ENCODE measurements at places on chromosomes 6 and 20. TPM values are rescaled to one million over a fixed set of nuclear protein-coding genes. Genes with fewer than 3 reads are reported as not detected.

GRCh38 chr6:22521035-22521434 is 48.3 kb upstream of the HDGFL1 start:
- DNase-seq, result no peak

DNA sequence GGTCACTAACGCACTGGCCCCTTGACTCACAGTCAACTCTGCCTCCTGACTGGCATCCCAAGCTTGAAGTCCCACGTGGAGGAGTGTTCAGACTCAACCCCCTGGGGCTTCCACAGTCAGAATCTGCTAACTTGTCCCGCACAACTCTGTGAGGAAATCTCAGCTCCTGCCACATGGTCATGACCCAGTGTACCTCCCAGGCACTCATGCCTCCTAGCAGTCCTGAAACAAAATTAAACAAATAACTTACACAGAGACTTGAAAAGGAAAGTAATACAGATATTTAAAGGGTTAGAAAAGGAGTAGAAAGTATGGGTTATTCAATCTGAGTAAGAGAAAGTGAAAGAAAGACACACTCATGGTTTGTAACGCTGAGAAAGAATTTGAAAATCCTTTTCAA is 134.9 kb downstream of the GMDS start:
- no peak for DNase-seq

Gene ZSCAN26
- polyA plus RNA-seq, result 3.8 TPM

Gene SEL1L2
- not detected for polyA plus RNA-seq

- DNase-seq, result no peak
These were observed 191.4 kb downstream of the CENPW start for GRCh38 chr6:126531286-126531685.

DNA sequence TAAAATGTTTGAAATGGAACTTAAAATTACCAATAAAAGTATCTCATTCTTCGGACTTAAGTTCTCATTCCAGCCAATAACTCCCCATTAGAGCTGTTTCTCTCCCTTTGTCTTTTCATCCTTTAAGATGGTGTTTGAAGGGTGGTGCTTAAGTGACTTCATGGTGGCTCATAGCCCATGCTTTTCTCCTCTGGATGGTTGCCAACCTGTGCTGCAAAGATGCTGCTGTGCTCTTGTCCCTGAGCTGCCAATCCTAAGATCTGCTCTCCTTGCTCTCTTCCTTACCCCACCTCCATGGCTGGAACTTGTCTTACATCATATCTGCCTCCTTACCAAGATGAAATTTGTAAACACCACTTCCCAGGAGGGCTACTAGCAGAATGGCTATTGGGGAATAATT is 31.6 kb upstream of the PNRC1 start:
- no peak for DNase-seq

Gene C20orf96
- 19.3 TPM for polyA plus RNA-seq

Gene NRSN1
- polyA plus RNA-seq, result 0.03 TPM

DNA sequence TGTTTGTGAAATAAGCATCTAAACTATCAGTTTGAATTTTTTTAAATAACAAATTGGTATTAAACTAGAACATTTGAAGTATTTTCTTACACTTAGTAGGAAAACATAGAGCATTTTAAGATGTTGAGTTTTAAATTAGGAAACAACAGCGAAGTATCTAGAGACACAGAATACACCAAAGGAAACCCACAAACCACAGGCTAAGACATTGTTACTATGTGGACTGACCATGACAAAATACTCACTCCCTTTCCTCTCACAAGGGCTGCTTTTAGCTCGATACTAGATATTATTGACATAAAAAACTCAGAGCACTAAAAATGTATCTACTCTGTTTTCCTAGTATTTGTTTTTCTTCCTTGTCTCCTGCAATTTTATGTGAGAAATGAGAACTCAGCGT is 266.0 kb upstream of the CITED2 start:
- DNase-seq, result no peak

Gene NCOA6
- polyA plus RNA-seq, result 9.0 TPM

Gene SLC26A8
- 0.57 TPM for polyA plus RNA-seq

- DNase-seq, result no peak
These were observed 31.2 kb downstream of the HLA-E start for GRCh38 chr6:30520522-30520921.

Gene STXBP5
- 2.5 TPM for polyA plus RNA-seq

DNA sequence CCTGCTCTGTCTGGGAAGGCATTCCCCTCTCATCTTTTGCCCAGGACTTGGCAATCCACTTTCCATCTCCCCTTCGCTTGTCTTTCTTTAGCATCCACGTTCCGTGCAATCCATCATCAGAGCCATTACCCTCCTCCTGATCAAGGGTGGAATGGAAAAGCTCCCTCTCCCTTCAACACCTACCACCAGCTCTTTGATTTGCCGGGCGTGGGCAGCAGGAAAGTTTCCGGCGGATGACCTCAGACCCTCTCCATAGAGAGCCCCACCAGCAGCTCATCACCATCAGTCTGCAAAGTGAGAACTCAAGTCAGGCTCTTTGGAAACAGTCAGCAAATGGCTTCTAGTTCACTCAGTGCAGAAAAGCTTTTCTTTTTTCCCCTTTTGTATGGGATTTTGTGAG is 76.2 kb downstream of the TSHZ2 start:
- DNase-seq, result no peak

DNA sequence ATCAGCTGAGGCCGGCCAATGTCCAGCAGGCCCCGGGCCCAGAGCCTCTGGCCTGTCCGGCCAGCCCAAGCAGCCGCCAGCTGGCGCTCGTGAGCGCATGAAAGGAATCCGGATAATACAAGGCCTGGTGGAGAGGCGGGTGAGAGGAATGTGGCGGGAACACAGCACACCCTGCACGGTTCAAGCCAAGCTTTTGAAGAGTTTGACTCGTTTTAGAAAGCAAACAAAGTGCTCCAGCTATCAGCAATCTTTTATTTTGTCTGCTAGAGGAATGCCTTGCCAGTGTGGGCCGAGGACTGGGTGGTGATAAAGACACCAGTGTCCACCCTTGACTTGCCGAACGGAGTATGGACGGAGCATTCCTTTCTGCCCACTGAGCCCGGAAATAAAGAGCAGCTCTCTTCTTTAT is 9.3 kb upstream of the NEDD9 start:
- DNase-seq, result peak; percentile 38

Gene EYS
- polyA plus RNA-seq, result not detected

DNA sequence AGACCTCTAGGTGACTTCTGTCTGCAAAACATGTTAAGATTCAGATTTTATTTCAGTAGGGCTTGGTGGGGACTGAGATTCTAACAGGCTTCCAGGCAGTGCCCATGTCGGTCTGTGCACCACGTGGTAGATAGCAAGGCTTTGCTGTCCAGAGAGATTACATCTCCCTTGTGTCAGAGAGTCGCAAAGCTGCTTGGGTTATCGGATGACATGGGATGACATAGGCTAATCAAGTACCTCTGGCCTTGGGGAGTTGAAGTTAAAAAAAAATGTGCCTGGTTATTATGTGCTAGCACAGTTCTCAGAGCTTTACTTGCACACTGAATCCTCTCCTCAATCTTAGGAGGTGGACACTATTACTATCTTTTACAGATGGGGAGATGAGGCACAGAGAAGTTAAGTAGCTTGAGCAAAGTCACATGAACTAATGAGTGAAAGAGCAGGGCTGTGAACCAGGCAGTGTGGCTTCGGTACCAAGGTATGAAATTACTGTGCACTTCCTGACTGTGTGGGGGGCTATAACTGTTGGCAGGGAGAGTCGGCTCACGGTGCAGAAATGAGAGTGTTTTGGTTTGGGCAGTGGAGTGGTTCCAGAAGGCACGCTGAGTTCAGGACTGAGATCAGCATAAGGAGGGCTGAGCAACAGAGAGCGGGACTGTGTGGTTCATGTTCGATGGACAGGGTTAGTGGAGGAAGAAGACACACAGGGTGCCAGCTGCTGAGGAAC is 41.1 kb downstream of the FARS2 start:
- no peak for DNase-seq

DNA sequence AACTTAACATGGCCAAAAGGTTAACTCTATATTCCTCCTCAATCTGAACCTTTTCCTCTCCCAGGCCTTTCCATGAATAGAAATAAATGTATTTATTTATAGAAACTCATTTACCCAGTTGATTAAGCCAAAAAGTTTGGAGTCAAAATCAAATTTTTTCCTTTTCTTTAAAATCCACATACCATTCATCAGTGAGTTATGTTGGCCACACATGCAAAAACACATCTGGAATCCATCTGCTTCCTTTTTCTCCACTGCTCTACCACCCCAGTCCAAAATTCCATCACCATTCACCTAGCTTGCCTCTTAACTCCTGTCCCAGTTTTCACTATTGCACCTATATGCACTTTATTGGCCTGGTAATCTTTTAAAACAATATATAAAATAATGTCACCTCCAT is 62.4 kb upstream of the TMEM200A start:
- DNase-seq, result no peak

GRCh38 chr6:91299544-91300491 is 712.9 kb upstream of the MAP3K7 start:
- DNase-seq, result peak; percentile 62

Gene BPIFB2
- not detected for polyA plus RNA-seq

GRCh38 chr6:119447921-119448320 is 98.4 kb upstream of the MAN1A1 start:
- no peak for DNase-seq

GRCh38 chr20:37630166-37630565 is 63.7 kb upstream of the CTNNBL1 start:
- DNase-seq, result no peak

GRCh38 chr6:125682939-125683338 is 66.5 kb upstream of the HEY2 start:
- no peak for DNase-seq

Gene RNF182
- 6.2 TPM for polyA plus RNA-seq

GRCh38 chr6:43977404-43978111 is 149.7 kb downstream of the MRPL14 start:
- DNase-seq, result peak; percentile 19

GRCh38 chr20:4459081-4459480 is 262.6 kb upstream of the PRND start:
- no peak for DNase-seq

Gene GPR6
- polyA plus RNA-seq, result 0.31 TPM

Gene PLCB4
- 3.2 TPM for polyA plus RNA-seq

DNA sequence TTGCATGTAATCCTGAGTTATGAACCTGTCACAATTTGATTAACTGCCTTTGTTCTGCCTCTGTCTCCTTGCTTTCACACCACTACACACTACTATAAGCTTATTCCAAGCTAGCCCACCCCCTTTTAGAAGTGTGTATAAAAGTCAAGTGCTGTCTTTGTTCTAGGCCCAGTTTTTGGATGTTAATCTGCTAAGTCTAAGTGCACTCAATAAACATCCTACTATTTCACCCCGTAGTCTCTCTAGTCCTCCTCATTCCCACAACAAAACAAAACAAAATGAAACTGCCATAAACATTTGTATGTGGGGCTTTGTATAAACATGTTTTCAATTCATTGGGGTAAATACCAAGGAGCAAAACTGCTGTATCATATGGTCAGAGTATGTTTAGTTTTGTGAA is 16.1 kb upstream of the SPACA1 start:
- DNase-seq, result no peak

DNA sequence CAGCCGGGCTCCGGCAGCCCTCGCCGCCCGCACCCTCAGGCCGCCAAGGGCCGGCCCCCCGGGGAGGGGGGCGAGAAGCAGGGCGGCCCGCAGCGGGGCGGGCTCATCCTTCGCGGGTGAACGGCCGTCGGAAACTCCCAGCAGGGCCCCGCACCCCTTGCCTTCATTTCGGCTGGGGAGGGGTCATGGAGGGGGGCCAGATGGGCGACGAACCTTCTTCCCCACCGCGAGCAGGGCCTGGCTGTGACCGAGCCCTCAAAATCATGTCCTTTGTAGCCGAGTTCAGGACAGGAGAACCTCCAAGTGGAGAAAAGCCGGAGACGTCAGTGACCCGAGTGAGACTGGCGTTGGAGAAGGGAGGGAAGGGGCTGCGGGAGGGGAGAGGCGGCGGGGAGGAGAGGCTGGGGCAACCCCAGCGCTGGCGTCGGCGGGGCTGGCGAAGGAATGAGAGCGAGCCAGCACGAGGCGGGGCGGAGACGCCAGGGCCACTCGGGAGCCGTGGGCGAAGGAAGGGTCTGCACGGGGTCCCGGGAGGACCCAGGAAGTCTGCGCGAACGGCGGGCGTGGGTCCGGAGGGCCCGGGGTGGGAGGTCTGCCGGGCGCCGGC is 571 bp upstream of the FOXC1 start:
- DNase-seq, result no peak

- DNase-seq, result no peak
These were observed 387.5 kb downstream of the HACE1 start for GRCh38 chr6:104472021-104472901.

All from H1 (cell line).